ENCODE measurements at places on chromosomes 1 and 21.
A peak's percentile ranks its signal among the peaks of the same experiment; 100 is the strongest.

- no peak for DNase-seq
Measured at GRCh38 chr21:41229509-41230248, 61.7 kb downstream of the BACE2 start.

- DNase-seq = peak; percentile 91
Measured at GRCh38 chr1:164836614-164837018, 277.6 kb downstream of the PBX1 start.

- DNase-seq = no peak
Measured at GRCh38 chr1:16631248-16632043, 18.1 kb upstream of the NBPF1 start.

- no peak for DNase-seq
Measured at GRCh38 chr1:228541725-228542124, 54.5 kb downstream of the RNF187 start.

DNA sequence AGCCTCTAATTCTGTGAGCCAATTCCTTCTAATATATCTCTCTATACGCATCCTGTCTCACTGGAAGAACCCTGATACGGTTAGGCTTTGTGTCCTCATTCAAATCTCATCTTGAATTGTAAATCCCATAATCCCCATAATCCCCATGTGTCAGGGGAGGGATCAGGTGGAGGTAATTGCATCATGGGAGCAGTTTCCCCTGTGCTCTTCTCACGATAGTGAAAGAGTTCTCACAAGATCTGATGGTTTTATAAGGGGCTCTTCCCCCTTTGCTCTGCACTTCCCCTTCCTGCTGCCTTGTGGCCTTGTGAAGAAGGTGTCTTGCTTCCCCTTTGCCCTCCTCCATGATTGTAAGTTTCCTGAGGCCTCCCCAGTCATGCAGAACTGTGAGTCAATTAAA lies 116.1 kb downstream of the MRPS6 start:
- no peak for DNase-seq

Data from NCI-H2081 treated with DMSO at 0.1 percent for 48 hours (cell line).